ENCODE measurements at places on chromosomes 1 and 21. TPM values are rescaled to one million over a fixed set of nuclear protein-coding genes. Genes with fewer than 3 reads are reported as not detected.

GRCh38 chr1:200262326-200262965, 147.4 kb downstream of the ZNF281 start:
- DNase-seq: no peak

DNA sequence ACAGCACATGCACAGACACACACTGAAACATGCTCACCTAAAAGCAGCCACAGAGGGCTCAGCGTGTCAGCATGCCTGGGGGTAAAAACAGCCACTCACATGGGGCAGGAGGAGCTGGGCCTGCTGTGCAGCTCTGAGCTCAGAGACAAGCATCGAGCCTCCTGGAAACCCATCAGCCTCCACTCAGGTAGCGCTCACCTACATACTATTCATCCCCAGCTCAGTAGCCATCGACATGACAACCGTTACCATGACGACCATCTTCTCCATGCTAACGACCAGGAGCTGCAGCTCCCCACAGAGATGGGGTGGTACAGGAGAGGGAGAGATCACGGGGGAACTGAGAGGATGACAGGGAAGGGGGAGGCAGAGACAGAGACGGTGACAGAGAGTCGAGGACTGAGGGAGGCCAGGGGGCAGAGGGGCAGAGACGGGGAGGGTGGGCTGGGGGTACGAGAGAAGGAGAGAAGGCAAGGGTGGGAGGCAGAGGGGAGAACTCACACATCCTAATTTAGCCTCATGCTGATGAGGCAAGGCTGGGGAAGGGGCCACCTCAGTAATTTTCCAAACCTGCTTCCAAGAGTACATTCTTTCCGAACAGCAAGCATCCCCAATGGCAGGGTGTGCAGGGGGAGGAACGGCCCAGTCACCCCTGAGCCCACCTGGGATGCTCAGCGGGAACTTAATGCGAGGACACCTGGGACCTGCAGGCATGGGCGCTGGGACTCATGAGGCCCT, 28.4 kb downstream of the SDC3 start:
- DNase-seq: no peak

DNA sequence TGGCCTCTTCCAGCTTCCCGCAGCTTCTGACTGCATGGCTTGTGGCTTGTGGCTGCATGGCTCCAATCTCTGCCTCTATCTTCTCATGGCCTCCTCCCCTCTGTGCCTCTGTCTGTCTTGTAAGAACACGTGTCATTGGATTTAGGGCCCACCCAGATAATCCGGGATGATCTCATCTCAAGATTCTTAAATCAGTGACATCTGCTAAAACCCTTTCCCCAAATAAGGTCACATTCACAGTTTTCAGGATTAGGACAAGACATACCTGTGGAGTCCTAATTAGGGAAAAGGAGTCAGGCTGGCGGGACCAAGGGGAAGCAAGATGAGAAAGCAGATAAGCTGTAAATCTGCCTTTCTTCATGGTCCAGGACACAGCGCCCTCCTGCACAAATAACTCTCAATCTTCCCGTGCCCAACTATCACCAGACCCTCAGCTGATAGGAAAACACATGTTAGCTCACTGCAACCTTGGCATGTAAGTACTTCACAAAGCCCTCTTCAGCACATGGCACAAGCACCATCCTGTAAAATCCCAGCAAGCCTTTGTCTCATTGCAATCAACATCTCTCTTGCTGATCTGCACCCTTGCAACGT, 82.2 kb downstream of the SPSB1 start:
- DNase-seq: no peak

DNA sequence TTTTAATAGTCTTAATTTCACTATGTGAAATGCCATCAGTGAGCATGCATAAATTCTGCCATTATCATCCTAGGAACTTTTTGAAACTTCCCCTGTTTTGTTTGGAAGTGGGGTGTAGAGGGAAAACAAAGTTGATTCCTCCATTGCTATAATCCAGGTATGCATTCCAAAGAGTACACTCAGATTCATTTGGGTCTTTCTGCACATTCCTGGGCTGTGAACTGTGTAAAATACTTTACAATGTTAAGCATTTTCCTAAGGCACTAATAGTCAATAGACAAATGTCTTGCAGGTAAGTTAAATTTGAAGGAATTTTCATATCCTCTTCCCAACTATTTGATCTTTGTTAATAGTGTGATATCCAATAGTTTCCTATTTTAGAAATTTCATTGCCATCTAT, 36.2 kb downstream of the SGIP1 start:
- DNase-seq: no peak

DNA sequence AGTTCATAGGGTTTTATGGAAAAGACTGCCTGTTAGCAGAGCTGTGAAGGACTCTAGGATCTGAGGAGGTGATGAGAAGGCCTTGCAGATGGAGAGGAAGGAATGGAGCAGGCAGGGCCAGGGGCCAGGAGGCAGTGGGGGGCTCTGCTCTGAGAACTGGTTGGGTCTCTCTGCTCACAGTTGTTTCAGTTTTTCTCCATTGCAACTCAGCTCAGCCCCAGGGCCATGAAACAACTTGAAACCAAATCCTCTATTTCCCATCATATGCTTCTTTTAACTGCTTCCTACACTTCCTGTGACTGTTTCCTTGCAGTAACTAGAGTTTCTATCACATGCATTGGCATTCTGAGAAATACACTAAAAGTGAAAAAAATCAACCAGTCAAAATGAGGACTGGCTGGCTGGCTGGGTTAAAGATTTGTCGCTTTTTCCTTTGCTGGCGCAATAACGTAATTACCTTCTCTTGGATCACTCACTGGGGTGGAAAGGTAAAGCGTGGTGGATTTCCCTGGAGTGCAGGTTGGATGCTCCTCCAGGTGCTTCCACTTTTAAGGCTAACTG, 172.0 kb downstream of the CDC7 start:
- DNase-seq: no peak

- DNase-seq: no peak
Measured at GRCh38 chr1:67142931-67143330, 8.2 kb upstream of the C1orf141 start.

DNA sequence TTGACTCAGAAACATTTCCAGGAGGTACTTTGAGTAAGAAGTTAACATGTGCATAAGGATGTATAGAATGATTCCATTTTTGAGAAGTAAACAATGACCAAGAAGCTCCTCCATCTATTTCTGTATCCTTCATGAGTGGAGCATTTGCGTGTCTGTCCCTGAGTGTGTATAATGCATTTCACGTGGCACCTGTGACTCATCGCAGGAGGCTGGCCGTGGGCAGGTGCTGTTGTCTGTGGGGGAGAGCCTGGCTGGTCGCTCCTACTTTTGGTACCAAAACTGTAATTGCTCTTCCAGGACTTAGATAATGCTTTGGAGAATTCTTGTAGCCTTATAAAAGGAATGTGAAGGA, 16.5 kb downstream of the SLC37A1 start:
- no peak for DNase-seq

- DNase-seq: peak; percentile 73
Measured at GRCh38 chr1:15272009-15272781, 25.2 kb downstream of the FHAD1 start.

- DNase-seq: no peak
Measured at GRCh38 chr21:34499116-34499515, 12.9 kb downstream of the KCNE1 start.

DNA sequence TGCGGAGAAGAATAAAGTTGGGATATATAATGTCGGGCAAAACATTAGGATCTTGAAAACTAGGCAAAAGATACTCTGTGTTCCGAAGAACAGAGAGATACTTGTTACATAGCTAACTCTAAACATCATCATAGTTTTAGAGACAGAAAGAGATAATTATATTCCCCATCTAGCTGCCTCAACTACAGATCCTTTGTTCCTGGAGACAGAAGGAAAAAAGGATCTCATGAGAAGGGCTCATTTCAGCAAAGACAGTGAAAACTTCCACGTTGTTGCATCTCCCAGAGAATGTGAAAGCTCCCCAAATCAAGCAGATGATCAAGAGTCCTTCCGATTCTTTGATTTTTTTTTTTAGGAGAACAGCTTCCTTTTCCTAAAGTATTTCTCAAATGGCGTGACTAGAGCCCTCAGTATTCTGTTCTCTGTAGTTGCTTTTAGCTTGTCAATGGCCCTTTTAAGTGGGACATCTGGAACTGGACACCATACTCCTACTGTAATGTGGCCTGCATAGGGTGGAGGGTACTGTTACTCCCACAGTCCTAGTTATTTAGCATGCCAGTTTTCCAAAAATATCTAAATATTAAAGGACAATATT, 1048.2 kb downstream of the TTLL7 start:
- DNase-seq: no peak

DNA sequence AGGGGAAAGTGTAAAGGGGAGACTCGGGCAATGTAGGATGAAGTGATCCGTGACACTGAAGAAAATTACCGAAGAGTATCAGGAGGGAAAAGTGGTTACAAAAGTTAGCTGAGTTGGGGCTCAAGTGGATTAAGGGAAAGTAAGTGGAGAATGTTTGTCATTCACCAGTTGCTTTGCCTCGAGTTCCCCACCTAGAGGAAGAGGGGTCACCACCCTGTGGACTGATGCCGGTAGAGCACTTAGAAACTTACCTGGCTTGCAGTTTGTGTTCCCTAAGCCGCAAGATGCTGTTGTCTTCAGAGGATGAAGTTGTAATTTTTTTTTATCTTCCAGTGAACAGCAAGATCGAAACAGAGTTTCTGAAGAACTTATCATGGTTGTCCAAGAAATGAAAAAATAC, 1.0 kb downstream of the PER3 start:
- DNase-seq: no peak

DNA sequence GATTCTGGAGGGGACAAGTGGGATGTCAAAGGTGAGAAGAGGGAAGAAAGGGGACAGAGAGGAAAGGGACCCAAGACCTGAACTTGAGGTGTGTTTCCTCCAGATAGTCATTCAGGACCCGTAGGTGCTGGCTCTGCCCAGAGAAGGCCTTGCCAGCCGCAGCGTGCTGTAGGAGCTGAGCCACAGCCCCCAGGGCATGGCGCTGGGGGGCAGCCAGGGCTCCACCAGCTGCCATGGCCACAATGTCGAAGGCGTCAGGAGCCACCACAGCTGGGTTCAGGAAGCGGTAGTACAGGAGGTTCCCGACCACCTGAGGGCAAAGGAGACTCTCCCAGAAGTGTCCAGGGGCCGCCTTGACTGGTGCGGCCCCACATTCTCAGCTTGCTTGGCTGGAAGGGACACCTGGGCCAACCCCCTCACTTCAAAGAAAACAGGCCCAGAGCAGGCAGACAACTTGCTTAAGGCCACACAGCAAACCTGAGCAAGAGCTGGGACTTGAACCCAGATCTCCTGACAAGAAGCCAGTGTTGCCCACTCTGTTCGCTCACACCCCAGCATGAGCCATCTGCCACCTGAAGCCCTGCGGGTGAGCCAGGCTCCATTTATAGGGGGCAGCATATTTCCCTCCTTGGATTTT, 34.0 kb upstream of the MEF2D start:
- no peak for DNase-seq

DNA sequence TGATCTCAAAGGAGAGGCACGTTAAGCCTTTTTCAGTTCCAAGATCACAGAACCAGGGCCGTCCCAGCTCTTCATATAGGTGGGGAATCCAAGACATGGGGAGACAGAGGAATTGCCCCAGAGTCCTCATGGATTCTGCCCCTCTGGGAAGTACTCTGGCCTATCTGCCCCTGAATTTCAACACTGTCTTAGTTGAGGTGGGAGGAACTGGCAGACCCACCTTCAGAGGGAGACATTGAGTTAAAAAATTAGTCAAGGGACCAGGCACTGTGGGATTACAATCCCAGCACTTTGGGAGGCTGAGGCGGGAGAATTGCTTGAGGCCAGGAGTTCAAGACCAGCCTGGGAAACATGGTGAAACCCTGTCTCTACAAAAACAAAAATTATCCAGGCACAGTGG, 2.1 kb upstream of the KNCN start:
- DNase-seq: no peak

DNA sequence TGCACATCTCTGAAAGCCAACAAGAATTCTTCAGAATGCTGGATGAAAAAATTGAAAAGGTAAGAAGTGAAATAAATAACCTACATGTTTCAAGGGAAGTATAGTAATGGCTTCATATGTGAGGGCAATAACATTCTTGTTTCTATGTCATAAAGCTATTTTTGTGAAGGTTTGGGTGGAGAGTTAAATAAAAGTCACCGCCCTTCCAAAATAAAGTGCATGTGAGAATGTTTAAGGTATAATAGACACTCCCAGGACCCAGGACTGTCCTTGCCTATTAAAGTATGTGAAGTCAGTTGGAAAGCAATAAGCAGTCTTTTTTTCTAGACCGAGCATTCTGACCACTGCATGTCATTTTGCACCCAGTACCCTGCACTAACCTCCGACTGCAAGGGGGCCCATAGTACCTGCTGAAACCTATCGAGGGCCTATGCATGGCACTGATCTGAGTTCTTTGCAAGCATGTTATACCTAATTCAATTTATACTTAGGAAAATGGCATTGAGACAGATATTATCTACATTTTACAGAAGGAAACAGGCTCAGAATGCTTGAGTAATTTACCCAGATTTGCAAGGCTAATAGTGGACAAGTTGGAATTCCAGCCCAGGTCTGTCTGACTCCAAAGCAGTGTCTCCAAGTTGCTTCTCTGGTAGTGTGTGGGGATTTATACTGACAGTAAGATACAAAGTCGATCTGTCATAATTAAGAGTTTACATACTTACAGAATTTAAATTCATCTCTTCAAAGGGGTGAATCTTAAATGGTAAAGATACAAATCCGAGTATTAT, 156.1 kb downstream of the EDEM3 start:
- DNase-seq: no peak

Gene NR1I3
- not detected for total RNA-seq

Gene ST6GALNAC5
- total RNA-seq: 3.4 TPM

Gene CLCA4
- total RNA-seq: not detected

Gene RBM8A
- total RNA-seq: 94.1 TPM

Gene NID1
- total RNA-seq: 21.9 TPM

Gene MYBPH
- not detected for total RNA-seq

Gene CYP4X1
- total RNA-seq: not detected

Gene HOOK1
- not detected for total RNA-seq

Gene RNU1-3
- under 0.01 TPM for total RNA-seq

Gene CELA3A
- total RNA-seq: not detected

Gene KCNJ9
- not detected for total RNA-seq

Gene MMP23B
- 1.1 TPM for total RNA-seq

Gene CYP4A11
- not detected for total RNA-seq

Gene EDARADD
- not detected for total RNA-seq

Gene GPR89B
- total RNA-seq: 13.1 TPM
